ENCODE measurements at places on chromosomes 5 and 9.

- DNase-seq: no peak
Measured at GRCh38 chr5:112933651-112934365, 11.8 kb upstream of the REEP5 start.

DNA sequence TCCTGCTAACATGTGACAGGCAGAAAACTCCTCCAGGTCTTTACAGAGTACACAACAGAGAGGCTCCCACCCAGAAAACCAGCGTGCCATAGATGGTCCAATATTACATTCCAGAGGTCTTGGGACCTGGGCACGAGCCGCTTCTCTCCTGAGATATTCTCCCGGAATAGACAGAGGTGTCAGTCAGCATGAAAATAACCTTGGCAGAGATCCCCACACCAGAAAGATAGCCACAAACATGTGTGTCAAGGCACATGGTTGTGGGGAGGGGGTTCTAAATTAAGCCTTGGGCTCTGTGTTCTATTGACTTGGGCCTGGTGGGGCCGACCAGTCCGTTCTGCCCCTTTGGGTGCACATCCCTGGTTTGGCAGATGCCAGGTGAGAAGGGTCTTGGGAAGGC, 78.4 kb downstream of the BOD1 start:
- DNase-seq: no peak

DNA sequence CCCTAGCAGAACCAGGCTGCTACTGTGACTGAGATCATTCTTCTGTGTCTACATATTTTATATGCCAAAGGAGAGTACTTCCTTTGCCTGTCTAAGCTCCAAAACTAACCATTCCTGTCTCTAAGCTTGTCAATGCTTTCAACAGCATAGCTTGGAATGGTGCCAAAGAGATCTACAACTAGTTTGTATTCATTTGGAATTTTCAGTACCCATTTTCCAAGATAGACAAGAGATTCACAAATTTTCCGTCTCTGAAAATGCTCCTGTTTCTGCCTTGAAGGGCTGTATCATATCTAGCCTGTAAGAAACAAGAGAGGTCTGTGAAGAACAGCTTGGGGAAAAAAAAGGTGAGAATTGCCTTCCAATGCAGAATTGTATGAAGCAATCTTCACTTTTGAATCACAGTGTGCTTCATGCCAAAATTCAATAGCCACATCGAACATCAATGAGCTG, 334.4 kb upstream of the ACTBL2 start:
- DNase-seq: no peak

DNA sequence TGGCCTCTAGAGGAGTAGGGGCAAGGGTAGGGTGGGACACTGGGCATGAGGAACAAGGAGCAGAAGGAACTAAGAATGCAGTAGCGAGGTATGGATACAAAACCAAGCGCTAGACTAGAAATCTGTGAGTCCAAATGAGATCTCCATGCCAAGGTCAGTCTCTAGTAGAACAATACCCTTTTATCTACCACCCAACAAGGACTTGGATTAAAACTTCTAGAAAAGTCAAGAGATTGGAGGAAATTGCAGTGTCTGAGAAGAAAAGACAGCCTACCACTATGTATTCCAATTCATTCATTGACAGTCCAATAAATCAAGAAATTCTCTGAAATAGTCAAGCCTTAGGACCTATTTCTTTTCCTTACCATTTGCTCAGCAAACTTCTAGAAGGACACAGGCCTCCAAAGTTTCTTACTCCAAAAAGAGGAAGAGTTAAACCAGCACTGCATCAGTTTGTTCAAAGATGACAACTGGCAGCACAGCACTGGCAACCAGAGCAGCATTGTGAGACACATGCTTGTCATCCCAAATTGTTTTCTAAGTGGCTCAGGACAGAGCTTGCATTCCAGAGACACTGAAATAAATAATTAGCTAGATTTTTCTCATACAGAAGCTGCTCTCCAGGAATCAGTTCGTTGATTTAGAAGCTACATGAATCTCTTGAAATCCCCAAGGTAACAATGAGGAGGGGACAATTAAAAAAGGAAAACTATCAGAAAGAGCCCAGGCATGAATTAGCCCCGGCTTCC, 22.6 kb downstream of the ABCA1 start:
- no peak for DNase-seq

- no peak for DNase-seq
Measured at GRCh38 chr9:73155968-73156864, 4.6 kb downstream of the ANXA1 start.

- peak; percentile 45 for DNase-seq
Measured at GRCh38 chr9:90433398-90433941, 209.2 kb downstream of the DIRAS2 start.

DNA sequence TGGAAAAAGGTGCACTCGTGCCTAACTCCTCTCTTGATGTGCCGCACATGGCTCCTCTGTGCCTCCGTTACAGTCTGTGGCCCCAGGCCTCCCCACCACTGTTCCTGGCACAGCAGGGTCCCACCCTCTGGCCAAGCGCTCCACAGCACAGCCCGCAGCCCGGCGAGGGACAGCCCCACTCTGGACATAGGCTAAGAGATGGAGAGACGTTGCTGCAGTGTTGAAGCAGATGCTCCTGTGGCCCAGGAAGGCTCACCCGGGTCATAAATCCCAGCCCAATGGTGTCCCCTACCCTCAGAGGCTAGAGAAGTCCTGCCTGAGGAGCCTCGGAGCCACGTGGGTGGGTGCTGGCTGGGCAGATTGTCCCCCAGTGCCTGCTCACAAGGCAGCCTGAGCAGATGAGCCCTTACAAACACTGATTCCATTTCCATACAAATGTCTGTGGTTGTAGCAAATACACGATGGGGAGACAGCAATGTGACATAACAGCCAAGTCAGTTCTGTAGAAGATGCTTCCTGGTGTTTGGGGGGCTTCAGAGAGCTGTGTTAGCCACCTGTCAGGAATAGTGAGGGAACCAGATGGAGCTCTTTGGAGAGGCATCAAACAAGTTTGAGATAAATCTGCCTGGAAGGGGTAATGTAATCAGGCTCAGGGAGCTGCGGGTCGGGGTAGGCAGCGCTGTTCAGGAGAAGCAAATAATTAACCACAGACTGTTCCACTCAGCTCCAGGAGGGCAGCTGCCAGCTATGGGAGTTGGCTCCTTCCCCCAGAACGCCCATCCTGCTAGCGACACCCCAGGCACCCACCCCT, 41.7 kb downstream of the C5orf15 start:
- DNase-seq: no peak

DNA sequence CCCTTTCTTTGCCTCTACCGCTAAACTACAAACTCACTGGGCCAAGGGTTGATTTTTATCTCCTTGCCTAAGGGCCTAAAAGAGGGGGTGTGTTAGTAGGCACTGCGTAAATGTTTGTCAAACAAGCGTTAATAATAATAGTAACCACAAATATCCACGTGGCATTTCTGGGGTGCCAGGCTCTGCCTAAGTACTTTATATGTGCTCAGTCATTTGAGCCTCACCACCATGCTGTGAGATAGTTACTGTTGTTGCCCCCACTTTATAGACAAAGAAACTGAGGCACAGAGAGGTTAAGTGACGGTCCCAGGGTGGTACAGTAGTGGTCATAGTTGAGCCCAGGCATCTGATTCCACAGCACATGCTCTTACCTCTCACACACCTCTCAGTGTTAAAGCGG, 52.4 kb downstream of the ERGIC1 start:
- no peak for DNase-seq

- no peak for DNase-seq
Measured at GRCh38 chr5:65192331-65192730, 289.4 kb downstream of the ADAMTS6 start.

- DNase-seq: no peak
Measured at GRCh38 chr9:130933114-130934046, 5.7 kb downstream of the FIBCD1 start.

DNA sequence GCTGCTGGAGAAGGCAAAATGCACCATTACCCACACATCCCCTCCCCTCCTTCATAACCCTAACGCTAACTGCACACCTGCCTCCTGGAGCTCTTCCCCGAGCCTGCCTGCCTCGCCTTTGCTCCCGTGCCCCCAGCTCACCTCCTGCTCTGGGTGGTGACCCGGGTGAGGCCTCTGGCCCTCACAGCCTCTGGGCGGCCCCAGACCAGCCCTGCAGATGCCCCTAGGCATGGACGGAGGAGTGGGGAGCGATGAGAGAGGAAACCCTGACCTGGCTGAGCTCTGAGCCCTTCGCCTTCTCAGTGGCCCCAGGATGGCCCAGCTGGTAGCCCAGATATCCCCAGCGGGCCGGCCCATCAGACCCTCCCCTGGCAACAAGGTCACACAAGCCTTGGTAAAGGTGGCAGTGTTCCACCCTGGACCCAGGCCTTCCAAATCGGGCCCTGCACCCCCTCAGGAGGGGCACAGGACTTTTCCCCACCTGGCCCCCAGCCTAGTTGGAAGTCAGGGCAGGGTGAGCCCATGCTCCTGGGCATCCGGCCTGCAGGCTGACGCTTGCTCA, 14.5 kb upstream of the CAMSAP1 start:
- no peak for DNase-seq

GRCh38 chr5:32170303-32171151, 3.6 kb downstream of the GOLPH3 start:
- no peak for DNase-seq

- no peak for DNase-seq
Measured at GRCh38 chr5:141910271-141910673, 13.4 kb upstream of the DELE1 start.

DNA sequence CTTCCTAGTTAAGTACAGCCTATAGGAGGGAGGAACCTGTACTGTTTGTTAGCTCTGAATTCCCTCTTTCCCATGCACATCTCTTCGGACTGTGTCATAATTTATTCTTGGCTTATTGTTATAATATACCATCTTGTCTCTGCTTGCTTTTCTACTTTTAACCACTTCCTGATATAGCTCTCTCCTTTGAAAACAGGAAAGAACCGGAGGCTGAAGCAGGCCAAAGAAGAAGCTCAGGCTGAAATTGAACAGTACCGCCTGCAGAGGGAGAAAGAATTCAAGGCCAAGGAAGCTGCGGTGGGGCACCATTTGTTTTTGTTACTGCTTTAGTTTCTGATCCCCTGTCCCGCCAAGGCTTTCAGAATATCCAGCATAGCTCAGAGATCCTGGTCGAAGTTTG, 4.8 kb downstream of the ATP6V1G1 start:
- no peak for DNase-seq

- DNase-seq: peak; percentile 52
Measured at GRCh38 chr9:85522459-85523092, 219.2 kb downstream of the AGTPBP1 start.

GRCh38 chr5:105033637-105034400, 1471.2 kb upstream of the NUDT12 start:
- no peak for DNase-seq

GRCh38 chr5:68770551-68770950, 323.3 kb upstream of the SLC30A5 start:
- DNase-seq: no peak

- DNase-seq: no peak
Measured at GRCh38 chr5:109693535-109694400, 4.0 kb downstream of the MAN2A1 start.

DNA sequence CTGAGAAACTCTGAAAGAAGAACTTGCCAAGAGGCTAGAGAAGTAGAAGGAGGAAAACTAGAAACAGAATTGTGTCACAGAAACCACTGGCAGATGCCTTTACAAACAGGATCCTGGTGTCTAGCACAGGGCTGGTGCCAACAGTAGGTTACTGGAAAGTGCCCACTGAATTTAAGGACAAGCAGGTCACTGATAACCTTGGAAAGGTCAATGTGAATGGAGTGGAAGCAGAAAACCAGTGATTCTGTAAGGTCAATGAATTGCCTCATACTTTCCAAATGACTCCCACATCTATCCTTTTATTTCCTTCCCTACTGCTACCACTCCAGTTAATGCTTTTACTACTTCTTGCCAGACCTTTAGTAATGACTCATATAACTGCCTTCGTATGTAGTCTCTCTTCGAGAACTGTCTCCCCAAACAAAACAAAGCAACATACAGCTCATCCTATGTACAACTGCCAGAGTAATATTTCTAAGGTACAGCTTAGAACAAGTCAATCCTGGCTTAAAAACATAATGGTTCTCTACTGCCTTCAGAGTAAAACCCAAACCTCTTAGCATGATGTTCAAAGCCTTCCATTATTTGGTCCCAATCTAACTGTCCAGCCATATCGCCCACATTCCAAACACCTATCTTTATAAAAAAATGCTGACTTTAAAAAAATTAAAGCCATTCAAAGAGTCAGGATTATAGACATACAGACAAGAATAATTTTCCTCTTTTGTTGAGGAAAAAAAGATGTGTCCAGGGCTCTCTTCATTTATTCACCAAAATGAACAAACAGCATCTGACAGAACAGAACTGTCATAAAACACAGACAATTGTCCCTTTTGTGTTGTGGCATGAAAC, 52.5 kb downstream of the NR3C1 start:
- no peak for DNase-seq

- no peak for DNase-seq
Measured at GRCh38 chr9:104606152-104606551, 725 bp upstream of the OR13C2 start.

- no peak for DNase-seq
Measured at GRCh38 chr9:34526026-34526425, 3.2 kb upstream of the ENHO start.

- no peak for DNase-seq
Measured at GRCh38 chr5:175576096-175576495, 81.8 kb upstream of the HRH2 start.

DNA sequence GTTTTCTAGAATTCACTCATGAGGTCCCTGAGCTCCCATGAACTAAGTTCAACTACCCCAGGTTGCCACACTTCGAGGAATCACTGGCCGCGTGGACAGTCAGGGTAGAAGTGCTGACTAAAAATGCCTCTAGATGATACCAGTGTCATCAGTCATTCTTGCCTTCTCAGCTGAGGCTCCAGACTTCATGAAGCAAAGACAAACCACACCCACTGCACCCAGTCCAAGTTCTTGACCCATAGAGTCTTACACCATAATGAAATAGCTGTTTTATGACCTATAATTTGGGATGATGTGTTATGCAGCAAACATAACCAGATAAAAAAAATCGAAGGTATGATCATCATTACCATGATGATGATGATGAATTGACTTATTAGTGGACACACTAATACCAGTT, 632.9 kb upstream of the TLE4 start:
- no peak for DNase-seq

DNA sequence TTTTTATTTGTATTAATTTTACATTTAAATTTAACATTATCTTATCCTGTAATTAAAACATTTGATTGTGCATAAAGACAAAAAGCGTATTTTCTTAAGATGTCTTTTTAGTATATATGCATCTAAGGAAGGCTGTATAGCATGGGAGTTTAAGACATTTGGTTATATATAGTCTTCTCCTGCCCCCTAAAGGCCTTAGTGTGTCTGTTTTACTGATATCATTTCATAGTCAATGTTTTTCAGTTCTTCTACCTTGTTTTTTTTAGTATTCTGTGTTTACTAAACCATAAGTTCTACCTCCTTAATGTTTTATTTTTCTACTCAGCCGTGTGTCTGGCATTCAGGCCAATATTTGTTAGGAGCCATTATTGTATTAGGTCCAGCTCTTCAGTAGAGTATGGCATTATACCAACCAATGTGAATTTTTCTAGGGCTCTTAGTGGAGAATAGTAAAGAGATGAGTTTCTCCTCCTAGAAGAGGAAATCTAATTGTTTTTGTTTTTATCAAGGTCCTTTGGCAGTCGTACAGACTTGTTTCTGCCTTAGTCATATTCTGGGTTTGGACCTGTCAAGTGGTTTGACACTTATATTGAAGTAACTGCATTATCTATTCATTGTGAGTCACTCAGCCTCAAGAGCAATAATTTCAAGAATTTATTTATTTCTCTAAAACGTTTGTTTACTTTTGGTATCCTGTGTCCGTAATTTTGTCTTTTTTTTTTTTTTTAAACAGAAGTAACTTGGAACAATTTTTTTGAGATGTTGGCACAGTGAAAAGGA, 74.8 kb downstream of the SLF1 start:
- no peak for DNase-seq

Measured in right renal pelvis (tissue), 4 donors.